ENCODE measurements at places on chromosomes 1 and 21. TPM values are rescaled to one million over a fixed set of nuclear protein-coding genes. Genes with fewer than 3 reads are reported as not detected.

DNA sequence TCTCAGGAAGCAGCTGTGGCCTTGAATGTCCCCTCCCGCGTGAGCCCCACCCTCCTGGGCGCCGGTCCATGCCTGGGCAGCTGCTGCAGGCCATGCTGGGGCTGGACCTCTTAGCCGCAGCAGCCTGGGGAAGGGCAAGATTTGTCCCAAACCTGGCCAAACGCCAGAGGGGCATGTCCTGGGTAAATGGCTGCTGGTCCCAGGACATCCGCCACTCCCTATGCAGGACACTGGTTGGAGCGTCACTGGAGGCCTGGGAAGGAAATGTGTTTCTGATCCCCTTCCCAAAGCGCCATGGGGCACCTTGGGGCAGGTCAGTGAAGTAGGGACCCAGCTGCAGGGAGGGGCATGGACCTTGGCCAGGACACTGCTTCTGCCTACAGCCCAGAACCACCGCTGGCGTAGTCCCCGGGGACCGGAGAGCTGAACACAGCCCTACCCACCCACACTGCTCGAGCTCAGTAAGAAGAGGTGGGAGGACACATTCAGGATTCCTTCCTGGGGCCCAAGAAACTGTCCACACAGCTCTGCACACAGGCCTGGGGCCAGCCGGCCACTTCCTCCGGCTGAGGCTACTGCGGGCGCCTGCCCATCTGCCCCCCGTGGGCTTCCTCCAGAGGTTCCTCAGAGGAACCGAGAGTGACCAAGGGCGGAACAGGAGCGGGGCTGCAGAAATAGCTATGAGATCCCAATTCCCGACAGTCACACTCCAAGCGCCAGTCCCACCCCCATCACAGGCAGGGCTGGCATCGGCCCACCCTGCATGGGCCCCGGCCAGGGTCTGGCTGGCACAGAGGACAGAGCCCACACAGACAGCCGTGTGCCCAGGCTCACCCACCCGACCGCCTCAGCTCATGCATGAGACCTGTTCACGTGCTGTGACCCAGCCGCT, 10.8 kb upstream of the PLEKHG5 start:
- DNase-seq, result no peak

DNA sequence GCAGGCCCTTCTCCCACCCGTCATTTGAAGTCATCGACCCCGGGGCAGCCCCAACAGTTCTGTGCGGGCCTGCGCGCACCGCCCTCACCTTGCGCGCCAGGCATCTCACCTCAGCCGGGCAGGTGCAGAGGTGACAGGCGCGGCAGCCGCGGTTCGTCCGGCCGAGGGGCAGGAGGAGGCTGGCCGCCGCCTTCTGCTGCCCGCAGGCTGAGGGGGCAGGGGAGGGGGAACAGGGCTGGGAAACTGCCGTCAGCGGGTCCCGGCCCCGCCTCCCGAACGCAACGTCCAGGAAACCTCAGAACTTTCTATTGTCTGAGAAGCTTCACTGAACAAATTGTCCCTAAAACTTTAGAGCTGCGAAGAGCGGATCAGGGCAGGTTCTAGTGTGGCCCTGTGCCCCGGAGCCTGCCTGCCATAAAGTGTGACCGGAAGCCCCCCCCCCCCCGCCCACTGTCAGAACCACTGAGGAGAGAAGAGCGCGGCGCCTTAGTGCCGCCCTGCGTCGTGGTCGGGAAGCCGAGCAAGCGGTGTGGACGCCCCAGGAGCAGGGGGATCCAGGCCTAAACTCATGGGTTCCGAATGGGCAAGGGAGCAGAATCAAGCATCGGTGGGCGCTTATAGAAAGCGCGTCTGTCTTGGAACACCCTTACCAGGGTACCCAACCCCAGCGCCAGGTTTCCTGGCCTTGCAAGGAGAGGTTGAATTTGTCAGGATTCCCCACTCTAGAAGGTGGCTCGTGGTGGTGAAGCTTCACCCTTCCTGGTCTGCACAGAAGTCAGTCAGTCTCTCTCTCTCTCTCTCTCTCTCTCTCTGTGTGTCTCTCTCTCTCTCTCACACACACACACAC, 13.3 kb upstream of the TBX15 start:
- DNase-seq, result no peak

Gene DNASE2B
- not detected for total RNA-seq

Gene RGS8
- total RNA-seq, result not detected

GRCh38 chr1:194039578-194039977, 853.2 kb upstream of the B3GALT2 start:
- DNase-seq, result no peak

GRCh38 chr1:102466487-102466886, 469.8 kb upstream of the OLFM3 start:
- DNase-seq, result no peak

DNA sequence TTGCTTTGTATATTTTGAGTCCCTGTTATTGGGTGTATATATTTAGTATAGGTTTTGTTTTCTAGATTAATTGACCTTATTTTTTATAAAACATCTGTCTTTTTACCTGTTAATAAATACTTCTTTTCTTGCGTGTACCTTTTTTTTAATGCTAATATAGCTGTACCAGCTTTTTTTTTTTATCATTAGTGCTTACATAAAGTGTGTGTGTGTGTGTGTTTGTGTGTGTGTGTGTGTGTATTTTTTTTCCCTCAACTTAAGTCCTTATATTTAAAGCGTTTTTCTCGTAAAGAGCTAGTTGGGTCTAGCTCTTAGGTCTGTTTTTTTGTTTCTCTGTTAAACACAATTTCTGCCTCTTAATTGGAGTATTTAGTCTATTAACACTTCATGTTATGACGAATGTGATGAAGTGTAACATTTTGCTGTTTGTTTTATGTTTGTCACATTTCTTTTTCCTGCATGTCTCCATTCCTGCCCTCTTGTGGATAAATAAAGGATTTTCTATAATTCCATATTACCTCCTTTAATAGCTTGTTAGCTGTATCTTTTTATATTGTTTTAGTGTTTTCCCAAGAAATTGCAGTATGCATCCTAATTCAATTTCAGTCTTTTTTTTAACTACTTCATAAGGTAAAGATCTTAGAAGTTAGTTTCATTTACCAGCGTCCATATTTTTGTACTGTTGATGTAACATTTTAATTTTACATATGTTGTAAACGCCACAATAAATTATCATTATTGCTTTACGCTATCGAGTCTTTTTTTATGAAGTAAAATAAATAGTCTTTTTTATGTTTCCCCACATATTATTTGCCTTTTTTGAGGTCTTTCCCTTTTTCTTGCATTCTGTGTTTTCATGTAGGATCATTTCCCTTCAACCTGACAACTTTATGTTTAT, 4.3 kb downstream of the PRMT2 start:
- DNase-seq, result peak; percentile 19

DNA sequence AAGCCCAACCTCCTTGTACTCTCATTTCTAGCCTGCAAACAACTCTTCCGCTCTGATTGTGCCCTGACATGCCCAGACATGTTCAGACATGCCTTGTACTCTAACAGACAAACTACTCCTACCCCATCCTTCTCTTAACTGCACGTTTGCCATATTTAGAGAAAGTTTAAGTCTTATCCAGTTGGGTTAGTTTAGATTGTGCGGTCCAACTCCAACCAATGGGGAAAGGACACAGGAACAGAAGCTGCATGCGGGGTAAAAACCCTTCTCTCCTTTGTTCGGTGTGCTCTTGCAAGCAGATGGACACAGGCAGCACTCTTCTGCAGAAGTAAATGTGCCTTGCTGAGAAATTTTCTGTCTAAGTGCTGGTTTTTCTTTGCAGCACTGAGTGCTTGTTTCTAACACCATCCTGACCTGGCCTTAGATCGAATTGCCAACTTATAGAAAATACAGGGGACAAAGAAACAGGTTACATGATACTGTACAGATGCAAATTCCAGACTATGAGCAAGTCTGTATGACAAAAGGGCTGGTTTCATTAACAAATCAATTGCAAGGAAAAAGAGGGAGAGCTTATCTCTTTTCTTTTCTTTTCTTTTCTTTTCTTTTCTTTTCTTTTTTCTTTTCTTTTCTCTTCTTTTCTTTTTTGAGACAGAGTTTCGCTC, 35.8 kb upstream of the IFNGR2 start:
- DNase-seq, result no peak

GRCh38 chr1:56291374-56291919, 287.9 kb downstream of the PLPP3 start:
- DNase-seq, result no peak

DNA sequence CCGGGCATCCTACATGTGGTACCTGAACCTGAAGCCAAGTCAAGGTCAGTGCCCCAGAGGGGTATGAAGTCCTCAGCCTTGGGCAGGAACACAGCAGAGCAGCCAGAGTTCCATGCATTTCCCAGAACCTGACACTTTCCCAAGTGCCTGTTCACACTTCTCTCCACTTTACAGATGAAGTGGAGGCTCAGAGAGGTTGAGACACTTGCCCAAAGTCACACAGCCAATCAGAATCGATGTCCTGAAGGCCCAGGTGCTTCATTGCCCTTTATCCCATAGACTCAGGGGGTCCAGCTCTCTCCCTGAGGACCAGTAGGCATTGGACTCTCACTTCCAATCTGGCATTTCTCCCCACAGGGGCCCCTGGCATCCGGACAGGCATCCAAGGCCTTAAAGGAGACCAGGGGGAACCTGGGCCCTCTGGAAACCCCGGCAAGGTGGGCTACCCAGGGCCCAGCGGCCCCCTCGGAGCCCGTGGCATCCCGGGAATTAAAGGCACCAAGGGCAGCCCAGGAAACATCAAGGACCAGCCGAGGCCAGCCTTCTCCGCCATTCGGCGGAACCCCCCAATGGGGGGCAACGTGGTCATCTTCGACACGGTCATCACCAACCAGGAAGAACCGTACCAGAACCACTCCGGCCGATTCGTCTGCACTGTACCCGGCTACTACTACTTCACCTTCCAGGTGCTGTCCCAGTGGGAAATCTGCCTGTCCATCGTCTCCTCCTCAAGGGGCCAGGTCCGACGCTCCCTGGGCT, 2.2 kb downstream of the C1QA start:
- DNase-seq, result no peak

GRCh38 chr1:25993197-25993951, 4.5 kb downstream of the PAFAH2 start:
- DNase-seq, result no peak

Gene FCGR3B
- not detected for total RNA-seq

DNA sequence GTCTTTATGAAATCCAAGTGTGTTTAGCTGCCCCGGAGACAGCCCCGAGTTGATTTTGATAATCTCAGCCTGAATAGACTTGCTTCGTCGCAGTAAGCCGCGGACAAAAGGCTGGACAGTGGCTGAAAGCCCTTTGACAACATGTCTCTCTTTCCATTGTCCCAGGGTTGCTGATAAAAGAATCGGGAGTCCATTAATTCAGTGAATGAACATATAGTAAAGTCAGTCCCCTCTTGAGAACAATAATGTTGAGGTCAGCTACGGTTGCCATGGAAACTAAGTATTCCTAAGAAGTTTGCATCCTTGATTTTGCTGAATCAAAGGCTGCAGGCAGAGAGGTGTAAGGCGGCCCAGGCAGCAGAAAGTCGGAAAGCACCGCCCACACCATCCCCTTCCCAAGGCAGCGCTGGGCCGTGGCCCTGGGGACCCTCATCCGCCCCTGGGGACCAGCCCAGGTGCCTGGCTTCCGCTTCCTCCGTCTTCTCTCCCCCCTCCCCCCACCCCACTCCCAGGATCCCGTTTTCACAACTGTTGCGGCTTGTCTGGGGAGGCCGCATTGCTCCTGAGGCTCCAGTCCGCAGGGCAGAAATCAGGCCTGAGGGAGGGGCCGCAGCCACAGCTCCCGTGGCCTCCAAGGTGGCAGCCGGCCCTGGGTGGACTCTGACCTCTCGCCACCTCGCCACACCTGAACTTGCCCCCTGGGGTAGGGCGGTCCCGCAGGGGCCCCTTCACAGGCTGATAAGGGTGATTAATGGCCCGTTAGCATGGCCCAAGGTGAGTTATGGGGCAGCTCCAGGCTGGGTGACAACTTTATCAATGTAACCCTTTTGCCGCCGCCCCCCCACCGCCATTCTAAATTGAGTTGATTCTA, 180.9 kb downstream of the PRDM16 start:
- DNase-seq, result no peak

DNA sequence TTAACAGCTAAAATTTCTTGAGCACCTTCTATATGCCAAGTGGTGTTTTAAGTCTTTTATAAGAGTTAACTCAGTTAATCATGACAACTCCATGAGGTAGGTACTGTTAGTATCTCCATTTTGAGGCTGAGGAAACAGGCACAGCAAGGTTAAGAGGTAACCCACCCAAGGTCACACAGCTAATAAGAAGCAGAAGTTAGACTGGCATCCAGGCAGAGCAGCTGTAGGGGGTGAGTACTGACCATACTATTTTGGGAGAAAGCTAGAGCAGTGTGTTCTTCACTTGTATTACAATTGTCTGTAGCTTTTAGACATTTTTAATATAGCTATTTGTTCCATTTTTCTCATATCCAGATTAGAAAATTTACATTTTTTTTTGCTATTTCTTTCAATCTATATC, 4.8 kb downstream of the ATP6V1G3 start:
- no peak for DNase-seq

- DNase-seq, result no peak
These were observed 554.2 kb downstream of the NUF2 start for GRCh38 chr1:163875927-163876320.

DNA sequence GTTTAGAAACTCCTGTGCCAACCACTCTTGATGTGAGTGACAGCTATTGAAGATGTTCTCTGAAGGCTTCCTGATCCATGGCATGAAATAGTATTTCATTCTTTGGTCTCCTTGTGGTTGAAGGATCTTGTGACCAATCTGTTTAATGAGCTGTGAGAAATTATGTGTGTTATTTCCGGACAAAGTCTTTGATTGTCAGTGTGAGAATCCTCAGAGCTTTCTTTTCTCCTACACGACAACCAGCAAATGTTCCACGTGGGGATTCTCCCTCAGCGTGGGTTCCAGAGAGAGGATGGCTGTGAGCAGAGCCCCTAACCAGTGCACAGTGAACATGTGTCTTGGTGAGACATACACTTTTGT, 45.0 kb upstream of the HOOK1 start:
- DNase-seq, result no peak

DNA sequence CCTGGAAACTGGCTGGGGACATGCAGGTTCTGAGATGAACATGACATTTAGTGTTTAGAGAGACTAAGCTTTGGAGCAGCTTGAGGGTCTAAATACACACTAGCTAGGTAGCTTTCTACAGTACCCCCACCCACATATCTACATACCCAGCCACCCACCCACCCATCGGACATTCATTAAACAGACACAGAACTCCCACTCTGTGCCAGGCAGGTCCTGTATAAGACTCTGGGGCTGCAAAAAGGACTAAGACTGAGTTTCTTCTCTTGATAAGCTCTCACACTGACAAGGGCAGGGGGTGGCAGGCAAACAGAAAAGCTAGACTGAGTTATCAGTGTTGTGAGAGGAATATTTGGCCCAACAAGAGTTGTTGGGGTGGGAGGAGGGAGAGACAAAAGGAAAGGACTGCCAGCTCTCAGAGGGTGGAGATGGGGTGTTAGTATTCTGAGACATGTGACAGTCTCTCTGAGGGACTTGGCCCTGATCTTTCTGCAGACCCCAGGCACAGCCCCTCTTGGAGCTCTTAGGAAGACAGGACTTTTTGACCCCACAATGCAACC, 6.8 kb downstream of the MAP7D1 start:
- DNase-seq, result no peak

- DNase-seq, result peak; percentile 86
These were observed 8.2 kb upstream of the TARBP1 start for GRCh38 chr1:234486858-234487840.

GRCh38 chr1:8687039-8687438, 130.4 kb downstream of the RERE start:
- no peak for DNase-seq

All from G401 (cell line).